ENCODE measurements at places on chromosomes 2 and 18. TPM values are rescaled to one million over a fixed set of nuclear protein-coding genes. Genes with fewer than 3 reads are reported as not detected.

Gene CNGA3
- total RNA-seq, result 1.7 TPM

DNA sequence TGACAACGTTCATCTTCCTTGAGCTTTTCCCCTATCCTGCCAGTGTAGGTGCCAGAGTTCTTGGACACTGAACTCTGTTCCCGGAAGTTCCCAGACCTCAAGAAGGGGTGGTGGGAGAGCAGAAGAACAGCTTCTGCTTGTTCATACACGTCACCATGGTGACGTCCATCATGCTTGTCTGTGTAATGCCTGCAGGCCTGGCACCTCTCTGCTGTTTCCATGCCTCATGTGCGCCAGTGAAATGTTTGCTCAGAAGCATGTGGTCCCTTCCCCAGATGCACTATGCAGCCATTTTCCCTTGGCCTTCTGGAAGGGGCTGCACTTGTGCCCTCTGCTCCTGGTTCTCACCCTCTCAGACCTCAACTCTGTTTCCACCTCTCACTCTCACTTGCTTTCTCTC, 210.8 kb upstream of the NABP1 start:
- no peaks in the 10 kb centered on the region for H3K27me3 ChIP-seq
- no peak overlapping the region for H3K27ac ChIP-seq
- H3K4me1 ChIP-seq, result no peaks in the 10 kb centered on the region

Gene CASP8
- total RNA-seq, result 32.0 TPM

DNA sequence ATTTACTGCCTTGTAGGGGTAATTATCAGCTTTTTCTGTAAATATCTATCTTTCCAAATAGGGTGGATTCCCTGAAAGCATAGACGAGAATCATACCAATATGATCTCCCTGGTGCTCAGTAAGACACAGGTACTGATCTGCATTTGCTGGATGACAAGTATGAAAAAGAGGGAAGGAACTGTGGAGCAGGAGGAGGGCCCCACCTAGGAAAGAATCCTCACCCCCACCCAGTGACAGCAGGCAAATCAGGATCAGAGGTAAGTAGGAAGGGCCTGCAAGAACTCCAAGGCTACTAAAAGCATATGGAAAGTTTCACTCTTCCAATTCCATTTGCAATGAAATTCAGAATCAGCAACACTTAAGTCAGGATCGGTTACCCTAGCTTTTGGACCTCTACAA, 42.3 kb downstream of the METTL8 start:
- no peaks in the 10 kb centered on the region for H3K36me3 ChIP-seq
- no peak overlapping the region for H3K27ac ChIP-seq
- H3K4me1 ChIP-seq, result no peaks in the 10 kb centered on the region
- no peaks in the 10 kb centered on the region for H3K27me3 ChIP-seq
- no peak for DNase-seq

DNA sequence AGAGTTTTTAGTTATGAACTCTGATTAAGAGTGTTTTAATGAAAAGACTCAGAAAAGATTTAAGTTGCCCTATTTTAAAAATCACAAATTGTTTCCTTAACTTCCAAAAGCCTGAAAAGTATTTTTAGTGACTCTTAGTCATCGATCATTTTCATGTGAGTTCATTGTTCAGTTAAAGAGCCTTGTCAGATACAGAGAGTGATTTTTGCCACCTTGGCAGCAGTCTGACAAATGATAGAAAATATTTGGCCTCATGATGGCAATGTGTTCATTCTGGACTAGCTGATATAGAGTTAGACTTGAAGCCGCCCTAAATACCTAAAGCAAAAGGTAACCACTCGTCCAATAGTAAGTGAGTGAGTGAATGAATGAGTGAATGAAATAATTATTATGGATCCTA, 225.8 kb downstream of the CPS1 start:
- DNase-seq, result no peak
- H3K4me3 ChIP-seq, result no peak overlapping the region
- no peaks in the 10 kb centered on the region for H3K27me3 ChIP-seq
- H3K27ac ChIP-seq, result no peak overlapping the region

GRCh38 chr2:8552293-8552801, 129.5 kb upstream of the ID2 start:
- no peaks in the 10 kb centered on the region for H3K36me3 ChIP-seq
- H3K27me3 ChIP-seq, result no peaks in the 10 kb centered on the region
- no peak overlapping the region for H3K4me3 ChIP-seq
- DNase-seq, result peak; percentile 67
- H3K4me1 ChIP-seq, result no peaks in the 10 kb centered on the region

Gene DUSP28
- 4.2 TPM for total RNA-seq

- no peak for DNase-seq
- no peak overlapping the region for H3K27ac ChIP-seq
- H3K4me3 ChIP-seq, result no peak overlapping the region
- no peaks in the 10 kb centered on the region for H3K4me1 ChIP-seq
- no peaks in the 10 kb centered on the region for H3K36me3 ChIP-seq
Measured at GRCh38 chr2:3774336-3774735, 71.0 kb downstream of the DCDC2C start.

Gene COBLL1
- 59.4 TPM for total RNA-seq

Gene ACMSD
- not detected for total RNA-seq

- DNase-seq, result peak; percentile 43
- H3K4me1 ChIP-seq, result no peaks in the 10 kb centered on the region
- no peaks in the 10 kb centered on the region for H3K27me3 ChIP-seq
- no peak within 1 kb of the TSS for H3K4me3 ChIP-seq
Measured at GRCh38 chr2:166494140-166494624, at the start of gene SCN7A. SCN7A (minus strand) TSS chr2:166494249; CDS start chr2:166477696, 16,553 bp downstream.

DNA sequence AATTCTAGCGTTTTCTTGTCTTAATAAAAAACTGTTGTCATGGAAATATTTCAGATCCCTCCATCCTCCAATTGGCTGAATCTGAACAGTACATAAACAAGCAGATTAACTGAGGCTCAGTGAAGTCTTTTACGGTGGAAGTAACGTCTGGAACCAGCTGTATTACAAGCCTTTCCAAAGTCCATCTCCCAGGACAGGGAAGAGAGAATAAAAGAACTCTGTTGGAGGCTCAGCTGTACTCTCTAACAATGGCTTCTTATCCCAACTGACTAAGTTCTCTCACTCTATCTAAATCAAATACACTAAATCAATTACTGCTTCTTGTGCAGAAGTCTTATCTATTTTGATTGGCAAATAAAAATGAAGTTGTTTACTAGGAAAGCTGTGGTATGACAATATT, 19.9 kb upstream of the NEDD4L start:
- no peak overlapping the region for H3K4me3 ChIP-seq
- peak overlapping the region; percentile 40 for H3K27ac ChIP-seq
- DNase-seq, result no peak

Gene SLC9A2
- total RNA-seq, result 19.8 TPM

Gene ADNP2
- total RNA-seq, result 18.9 TPM

- H3K4me1 ChIP-seq, result no peaks in the 10 kb centered on the region
- DNase-seq, result peak; percentile 59
- no peaks in the 10 kb centered on the region for H3K36me3 ChIP-seq
- no peak overlapping the region for H3K4me3 ChIP-seq
Measured at GRCh38 chr18:46281185-46282176, 177.3 kb downstream of the HAUS1 start.

DNA sequence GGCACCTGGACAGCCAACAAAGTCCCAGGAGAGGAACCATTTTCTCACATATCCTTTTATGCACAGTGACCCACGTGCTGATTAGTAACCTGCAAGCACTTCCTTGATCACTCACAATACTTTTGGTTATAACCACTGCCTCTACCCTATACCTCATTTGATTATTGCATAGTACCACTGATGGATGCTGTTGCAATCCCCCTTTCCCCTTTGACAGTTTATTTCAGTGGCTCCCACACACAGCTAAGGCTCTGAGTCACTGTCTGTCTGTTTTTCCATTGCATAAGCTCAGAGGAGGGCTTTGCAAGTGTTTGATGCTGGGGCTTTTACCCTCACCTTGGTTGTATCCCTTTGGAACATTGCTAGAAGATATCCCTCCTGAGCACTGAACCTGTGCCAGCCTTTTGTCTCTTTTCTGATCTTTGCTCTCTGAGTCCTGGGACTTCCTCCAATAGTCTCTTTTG, 101.7 kb upstream of the RBBP8 start:
- no peak for DNase-seq
- no peak overlapping the region for H3K4me3 ChIP-seq
- H3K27me3 ChIP-seq, result no peaks in the 10 kb centered on the region

Gene C2orf81
- 0.94 TPM for total RNA-seq

- no peak for DNase-seq
- H3K36me3 ChIP-seq, result no peaks in the 10 kb centered on the region
- no peaks in the 10 kb centered on the region for H3K4me1 ChIP-seq
- H3K4me3 ChIP-seq, result no peak overlapping the region
- no peaks in the 10 kb centered on the region for H3K27me3 ChIP-seq
- H3K27ac ChIP-seq, result no peak overlapping the region
Measured at GRCh38 chr2:157625296-157625695, 3.4 kb downstream of the ACVR1C start.

DNA sequence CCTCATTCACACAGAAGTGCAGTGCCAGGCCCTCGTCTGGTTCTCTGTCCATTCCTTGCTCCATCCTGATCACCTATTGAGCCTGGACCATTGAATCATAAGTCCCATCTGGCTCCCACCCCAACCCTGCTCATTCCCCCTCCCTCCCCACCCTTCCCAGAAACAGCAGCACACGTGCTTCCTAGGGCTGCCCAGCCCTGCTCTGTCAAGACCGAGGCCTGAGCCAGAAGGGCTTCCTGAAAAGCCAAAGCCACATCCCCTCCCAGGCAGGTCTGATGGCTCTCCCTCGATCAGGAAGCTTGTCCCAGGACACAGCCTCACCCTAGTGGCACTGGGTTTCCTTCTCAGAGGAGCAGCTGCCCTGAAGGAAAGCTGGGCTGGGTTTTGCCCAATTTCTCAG, 79.8 kb upstream of the FZD7 start:
- H3K27ac ChIP-seq, result no peak overlapping the region
- H3K4me3 ChIP-seq, result no peak overlapping the region
- no peak for DNase-seq

DNA sequence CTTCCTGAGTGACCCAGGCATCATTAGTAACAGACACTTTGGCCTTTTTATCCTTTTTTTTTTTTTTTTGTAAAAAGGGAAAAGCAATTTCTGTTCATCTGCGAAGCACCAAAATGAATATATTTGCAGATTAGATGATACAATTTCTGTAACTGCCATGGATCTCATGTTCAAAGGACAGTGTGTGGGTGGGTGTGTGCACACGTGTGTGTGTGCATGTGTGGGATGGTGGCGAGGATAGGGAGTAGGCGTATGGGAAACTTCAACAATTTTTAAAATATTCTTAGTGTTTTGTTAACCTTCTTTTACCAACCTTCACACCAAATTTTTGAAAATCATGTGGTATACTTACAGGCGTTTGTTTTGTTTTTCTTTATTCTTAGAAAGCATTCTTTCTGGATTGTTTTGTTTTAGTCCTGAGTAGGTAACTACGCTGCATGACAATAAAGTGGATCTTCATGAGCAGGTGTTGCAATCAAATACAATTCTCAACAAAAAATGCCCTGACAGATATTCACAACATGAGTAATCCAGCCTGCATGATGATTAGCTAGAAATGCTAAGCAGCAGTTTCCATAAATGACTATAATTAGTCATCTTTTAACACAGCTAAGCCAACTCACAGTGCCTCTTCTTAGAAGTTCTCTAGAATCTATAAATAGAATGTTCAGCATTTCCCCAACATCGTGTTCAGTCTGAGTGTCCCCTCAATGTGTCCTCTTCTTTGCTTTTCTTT, 53.5 kb upstream of the RMDN2 start:
- H3K36me3 ChIP-seq, result no peaks in the 10 kb centered on the region
- H3K27me3 ChIP-seq, result no peaks in the 10 kb centered on the region
- no peak for DNase-seq
- no peak overlapping the region for H3K4me3 ChIP-seq
- no peaks in the 10 kb centered on the region for H3K4me1 ChIP-seq

DNA sequence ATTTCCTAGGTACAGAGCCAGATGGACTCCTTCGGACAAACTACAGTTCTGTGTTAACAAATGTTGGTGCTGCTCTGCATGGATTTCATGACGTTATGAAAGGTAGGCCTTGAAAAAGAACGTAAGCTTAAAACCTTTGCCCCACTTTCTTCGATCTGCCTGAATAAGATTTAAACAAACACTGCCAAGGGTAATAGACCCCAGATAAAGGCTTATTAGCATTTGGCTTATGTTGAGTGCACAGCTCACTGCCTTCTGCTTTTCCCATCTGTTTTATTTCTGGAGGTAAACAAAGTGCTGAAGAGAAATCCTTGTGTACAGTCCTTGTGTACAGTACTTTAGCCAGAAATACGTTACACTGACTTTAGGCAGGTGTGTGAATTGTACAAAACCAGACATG, 50.0 kb upstream of the STON1 start:
- DNase-seq, result no peak
- no peaks in the 10 kb centered on the region for H3K36me3 ChIP-seq
- H3K4me3 ChIP-seq, result no peak overlapping the region

- no peak for DNase-seq
- H3K4me3 ChIP-seq, result no peak overlapping the region
- H3K27me3 ChIP-seq, result no peaks in the 10 kb centered on the region
- H3K4me1 ChIP-seq, result no peaks in the 10 kb centered on the region
- H3K36me3 ChIP-seq, result no peaks in the 10 kb centered on the region
Measured at GRCh38 chr2:225156853-225157451, 114.7 kb upstream of the DOCK10 start.

GRCh38 chr2:44459739-44460138, 98.0 kb downstream of the CAMKMT start:
- H3K27me3 ChIP-seq, result no peaks in the 10 kb centered on the region
- DNase-seq, result no peak
- H3K27ac ChIP-seq, result no peak overlapping the region
- H3K4me3 ChIP-seq, result no peak overlapping the region
- H3K36me3 ChIP-seq, result no peaks in the 10 kb centered on the region

Gene EFHD1
- total RNA-seq, result 10.4 TPM

GRCh38 chr2:54429054-54429453, 27.1 kb upstream of the SPTBN1 start:
- H3K4me1 ChIP-seq, result no peaks in the 10 kb centered on the region
- H3K4me3 ChIP-seq, result no peak overlapping the region
- DNase-seq, result no peak
- H3K27ac ChIP-seq, result peak overlapping the region; percentile 13

GRCh38 chr2:219530048-219530963, 13.3 kb downstream of the CHPF start:
- H3K36me3 ChIP-seq, result no peaks in the 10 kb centered on the region
- H3K27me3 ChIP-seq, result no peaks in the 10 kb centered on the region
- no peak overlapping the region for H3K27ac ChIP-seq
- H3K4me3 ChIP-seq, result no peak overlapping the region
- peak; percentile 67 for DNase-seq

GRCh38 chr2:128638341-128639119, 319.9 kb upstream of the HS6ST1 start:
- H3K27me3 ChIP-seq, result no peaks in the 10 kb centered on the region
- no peak overlapping the region for H3K4me3 ChIP-seq
- no peak overlapping the region for H3K27ac ChIP-seq
- H3K4me1 ChIP-seq, result no peaks in the 10 kb centered on the region

DNA sequence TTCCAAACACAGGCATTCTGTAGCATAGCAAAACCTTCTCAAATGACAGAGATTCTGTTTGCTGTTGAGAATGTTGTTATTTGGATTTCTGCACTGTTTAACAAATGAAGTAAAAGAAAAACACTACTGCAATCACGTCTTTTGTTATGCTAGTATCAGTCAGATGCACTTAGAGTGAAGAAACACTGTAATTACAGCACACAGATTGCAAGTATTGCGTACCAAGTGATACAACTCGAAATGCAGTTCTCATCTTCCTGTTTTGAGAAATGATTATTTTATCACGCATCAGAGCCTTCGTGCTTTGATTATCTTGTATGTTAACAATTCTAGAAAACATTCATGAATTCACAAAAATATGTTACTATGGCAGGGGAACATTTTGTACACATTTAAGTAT, 41.8 kb upstream of the KLF11 start:
- H3K27me3 ChIP-seq, result no peaks in the 10 kb centered on the region
- H3K4me3 ChIP-seq, result no peak overlapping the region
- no peaks in the 10 kb centered on the region for H3K4me1 ChIP-seq
- no peak for DNase-seq
- H3K36me3 ChIP-seq, result no peaks in the 10 kb centered on the region
